Peyer's patch (tissue), 4 donors: ENCODE measurements at places on chromosomes 16 and 17. TPM values are rescaled to one million over a fixed set of nuclear protein-coding genes. Genes with fewer than 3 reads are reported as not detected.

- H3K4me1 ChIP-seq, result no peaks in the 10 kb centered on the region
- peak; percentile 89 for DNase-seq
- H3K27ac ChIP-seq, result no peak overlapping the region
These were observed 19.1 kb upstream of the CD79B start for GRCh38 chr17:63950940-63951907.

- H3K36me3 ChIP-seq, result no peaks in the 10 kb centered on the region
- H3K4me3 ChIP-seq, result no peak overlapping the region
- no peak for DNase-seq
- no peaks in the 10 kb centered on the region for H3K27me3 ChIP-seq
These were observed 15.6 kb downstream of the IGF2BP1 start for GRCh38 chr17:49012769-49013255.

CD7 gene
- 11.6 TPM for total RNA-seq

ACAP1 gene
- 30.6 TPM for total RNA-seq

- H3K36me3 ChIP-seq, result no peaks in the 10 kb centered on the region
- no peaks in the 10 kb centered on the region for H3K4me1 ChIP-seq
- no peak overlapping the region for H3K4me3 ChIP-seq
- no peaks in the 10 kb centered on the region for H3K27me3 ChIP-seq
These were observed 27.4 kb upstream of the RCVRN start for GRCh38 chr17:9932491-9932890.

NTN1 gene
- total RNA-seq, result 4.0 TPM

OTOP2 gene
- total RNA-seq, result not detected

DNA sequence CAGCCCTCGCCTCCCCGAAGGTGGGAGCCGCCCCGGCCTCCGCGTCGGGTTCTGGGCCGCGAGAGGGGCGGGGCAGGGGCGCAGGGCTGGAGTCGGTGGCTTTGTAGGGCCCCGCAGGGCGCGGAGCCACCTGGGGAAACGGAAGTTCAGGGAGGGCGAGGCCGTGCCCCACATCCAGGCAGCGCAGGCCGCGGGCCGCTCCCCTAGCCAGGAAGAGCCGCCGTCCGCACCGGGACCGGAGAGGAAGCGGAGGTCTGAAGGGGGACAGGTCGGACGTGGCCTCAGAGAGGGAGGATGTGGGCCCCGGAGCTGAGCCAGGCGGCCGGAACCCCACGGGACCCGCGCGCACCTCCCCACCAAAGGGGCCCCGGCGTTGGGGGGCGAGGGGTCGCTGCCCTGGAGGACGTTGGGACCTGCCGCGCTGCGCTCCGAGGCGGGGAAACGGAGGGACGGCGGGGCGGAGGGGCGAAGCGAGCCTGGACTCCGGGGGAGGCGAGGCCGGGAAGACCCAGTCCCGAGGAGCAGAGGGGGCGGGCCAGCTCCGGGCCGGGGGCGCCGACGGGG is 482 bp upstream of the SLC16A3 start:
- no peaks in the 10 kb centered on the region for H3K4me1 ChIP-seq
- peak overlapping the region; percentile 95 for H3K27ac ChIP-seq
- H3K36me3 ChIP-seq, result no peaks in the 10 kb centered on the region
- peak overlapping the region; percentile 89 for H3K4me3 ChIP-seq

GRCh38 chr16:84024854-84025253 is 17.7 kb downstream of the SLC38A8 start:
- H3K4me1 ChIP-seq, result no peaks in the 10 kb centered on the region
- no peaks in the 10 kb centered on the region for H3K36me3 ChIP-seq
- no peaks in the 10 kb centered on the region for H3K27me3 ChIP-seq
- no peak overlapping the region for H3K4me3 ChIP-seq

DNA sequence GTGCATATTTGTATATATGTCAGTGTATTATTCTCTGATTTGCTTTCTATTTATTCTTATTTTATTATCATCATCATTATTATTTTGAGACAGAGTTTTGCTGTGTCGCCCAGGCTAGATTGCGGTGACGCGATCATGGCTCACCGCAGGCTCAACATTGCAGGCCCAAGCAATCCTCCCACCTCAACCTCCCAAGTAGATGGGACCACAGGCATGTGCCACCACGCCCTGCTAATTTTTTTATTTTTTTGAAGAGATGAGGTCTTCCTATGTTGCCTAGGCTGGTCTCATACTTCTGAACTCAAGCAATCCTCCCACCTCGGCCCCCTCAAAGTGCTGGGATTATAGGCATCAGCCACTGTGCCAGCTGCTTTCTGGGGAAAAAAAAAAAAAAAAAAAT is 8.4 kb upstream of the ARHGAP17 start:
- H3K36me3 ChIP-seq, result no peaks in the 10 kb centered on the region
- no peak for DNase-seq
- H3K27ac ChIP-seq, result no peak overlapping the region
- H3K4me1 ChIP-seq, result no peaks in the 10 kb centered on the region
- H3K27me3 ChIP-seq, result no peaks in the 10 kb centered on the region

GRCh38 chr17:2338315-2338657 is 985 bp downstream of the SGSM2 start:
- peak overlapping the region; percentile 96 for H3K4me3 ChIP-seq
- no peaks in the 10 kb centered on the region for H3K36me3 ChIP-seq
- no peaks in the 10 kb centered on the region for H3K4me1 ChIP-seq
- no peak for DNase-seq
